ENCODE measurements at places on chromosomes 13 and 19. TPM values are rescaled to one million over a fixed set of nuclear protein-coding genes. Genes with fewer than 3 reads are reported as not detected.

Gene CPAMD8
- total RNA-seq = 15.4 TPM

Gene SRRM5
- 0.51 TPM for total RNA-seq

Gene IL12RB1
- not detected for total RNA-seq

Gene PRRG2
- 0.29 TPM for total RNA-seq

Gene CA11
- 7.8 TPM for total RNA-seq

Gene OR7A10
- total RNA-seq = not detected

All from glutamatergic neuron (in vitro differentiated cells).